Muscle of leg (tissue), 16 donors: ENCODE measurements at places on chromosomes 2 and 18. TPM values are rescaled to one million over a fixed set of nuclear protein-coding genes. Genes with fewer than 3 reads are reported as not detected.

The MC4R gene
- 0.62 TPM for total RNA-seq

The FEV gene
- total RNA-seq = not detected

The SRD5A2 gene
- total RNA-seq = under 0.01 TPM

The AQP4 gene
- total RNA-seq = 0.58 TPM

The PDCD1 gene
- total RNA-seq = 0.04 TPM

The OSBPL1A gene
- total RNA-seq = 67.1 TPM

The SLC11A1 gene
- total RNA-seq = 0.49 TPM

The ARHGAP25 gene
- total RNA-seq = 3.1 TPM

The TGFBRAP1 gene
- 7.1 TPM for total RNA-seq

The LAMA1 gene
- total RNA-seq = 6.4 TPM

The CHRND gene
- total RNA-seq = 83.7 TPM

The BCL11A gene
- 1.1 TPM for total RNA-seq

DNA sequence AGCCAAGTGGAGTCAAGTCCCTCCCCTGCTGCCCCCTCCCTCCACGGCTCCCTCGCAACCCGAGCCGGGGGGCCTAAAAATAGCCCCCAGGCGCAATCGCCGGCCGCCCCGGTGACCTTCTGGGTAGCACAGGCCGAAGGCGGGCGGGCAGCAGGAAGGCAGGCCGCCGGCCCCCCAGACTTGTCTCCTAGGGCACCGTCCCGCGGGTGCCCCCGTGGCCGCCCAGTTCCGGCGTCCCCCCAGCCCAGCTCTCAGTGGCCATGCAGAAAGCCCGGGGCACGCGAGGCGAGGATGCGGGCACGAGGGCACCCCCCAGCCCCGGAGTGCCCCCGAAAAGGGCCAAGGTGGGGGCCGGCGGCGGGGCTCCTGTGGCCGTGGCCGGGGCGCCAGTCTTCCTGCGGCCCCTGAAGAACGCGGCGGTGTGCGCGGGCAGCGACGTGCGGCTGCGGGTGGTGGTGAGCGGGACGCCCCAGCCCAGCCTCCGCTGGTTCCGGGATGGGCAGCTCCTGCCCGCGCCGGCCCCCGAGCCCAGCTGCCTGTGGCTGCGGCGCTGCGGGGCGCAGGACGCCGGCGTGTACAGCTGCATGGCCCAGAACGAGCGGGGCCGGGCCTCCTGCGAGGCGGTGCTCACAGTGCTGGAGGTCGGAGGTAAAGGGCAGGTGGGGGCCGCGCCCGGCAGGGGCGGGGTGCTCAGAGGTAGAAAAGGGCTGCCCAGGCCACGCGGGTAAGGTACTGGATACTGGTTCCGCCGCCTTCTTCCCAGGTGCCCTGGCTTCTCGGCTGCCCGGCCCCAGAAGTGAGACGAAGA is at the start of gene SPEG:
Gene SPEG (plus strand): TSS at position 126 of the 808 bp plus-strand sequence. CDS start 135 bp downstream, at position 261.
- H3K27me3 ChIP-seq = peaks cover 31% of the 10 kb centered on the region
- peak within 1 kb of the TSS; percentile 54 for H3K4me3 ChIP-seq
- H3K27ac ChIP-seq = peak within 1 kb of the TSS; percentile 87

- no peak overlapping the region for H3K27ac ChIP-seq
- no peak for DNase-seq
- no peaks in the 10 kb centered on the region for H3K36me3 ChIP-seq
- H3K27me3 ChIP-seq = no peaks in the 10 kb centered on the region
Observed at GRCh38 chr2:27907547-27907946, 17.0 kb downstream of the BABAM2 start.

- H3K4me3 ChIP-seq = no peak overlapping the region
- H3K27ac ChIP-seq = no peak overlapping the region
- peaks cover 21% of the 10 kb centered on the region for H3K36me3 ChIP-seq
- DNase-seq = no peak
- peaks cover 46% of the 10 kb centered on the region for H3K4me1 ChIP-seq
- H3K27me3 ChIP-seq = no peaks in the 10 kb centered on the region
Observed at GRCh38 chr2:239195992-239196391, 204.8 kb downstream of the HDAC4 start.

DNA sequence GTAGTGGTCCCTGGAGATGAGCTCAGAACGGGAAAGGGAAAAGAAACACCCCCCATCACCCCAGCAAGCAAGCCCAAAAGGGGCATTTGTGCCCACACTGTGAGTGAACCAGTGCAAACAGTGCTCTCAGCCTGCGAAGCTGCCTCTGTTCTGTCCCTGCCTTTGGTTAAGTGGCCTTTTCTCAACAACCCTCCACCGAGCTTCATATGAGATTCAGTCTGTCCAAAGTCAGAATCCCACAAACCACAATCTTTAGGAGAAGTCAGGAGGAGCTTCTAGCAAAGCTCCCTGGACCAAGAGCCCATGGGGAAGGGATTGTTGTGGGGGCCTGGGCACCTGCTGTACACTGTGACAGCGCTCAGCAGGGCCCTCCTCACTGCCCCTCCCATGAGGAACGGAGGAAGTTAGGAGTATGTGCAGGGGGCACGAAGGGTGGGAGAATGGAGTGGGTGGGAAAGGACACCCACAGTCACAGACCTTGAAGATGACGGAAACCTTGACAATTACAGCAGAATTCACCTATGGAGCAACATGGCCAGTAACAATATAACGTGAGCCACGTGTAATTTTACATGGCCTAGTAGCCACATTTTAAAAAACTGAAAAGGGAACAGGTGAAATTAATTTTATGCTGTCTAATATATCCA is 119.5 kb downstream of the SMAD7 start:
- no peaks in the 10 kb centered on the region for H3K36me3 ChIP-seq
- no peak for DNase-seq
- H3K4me3 ChIP-seq = no peak overlapping the region
- H3K27me3 ChIP-seq = no peaks in the 10 kb centered on the region
- H3K27ac ChIP-seq = no peak overlapping the region
- peaks cover 60% of the 10 kb centered on the region for H3K4me1 ChIP-seq

- H3K36me3 ChIP-seq = no peaks in the 10 kb centered on the region
- no peaks in the 10 kb centered on the region for H3K27me3 ChIP-seq
- no peaks in the 10 kb centered on the region for H3K4me1 ChIP-seq
- H3K4me3 ChIP-seq = no peak overlapping the region
Observed at GRCh38 chr2:193072647-193073046, 877.9 kb upstream of the TMEFF2 start.

GRCh38 chr2:112684415-112684775 is 36.4 kb upstream of the NT5DC4 start:
- H3K4me1 ChIP-seq = peaks cover 8% of the 10 kb centered on the region
- no peaks in the 10 kb centered on the region for H3K36me3 ChIP-seq
- peaks cover 2% of the 10 kb centered on the region for H3K27me3 ChIP-seq
- H3K4me3 ChIP-seq = no peak overlapping the region
- H3K27ac ChIP-seq = no peak overlapping the region
- DNase-seq = no peak

DNA sequence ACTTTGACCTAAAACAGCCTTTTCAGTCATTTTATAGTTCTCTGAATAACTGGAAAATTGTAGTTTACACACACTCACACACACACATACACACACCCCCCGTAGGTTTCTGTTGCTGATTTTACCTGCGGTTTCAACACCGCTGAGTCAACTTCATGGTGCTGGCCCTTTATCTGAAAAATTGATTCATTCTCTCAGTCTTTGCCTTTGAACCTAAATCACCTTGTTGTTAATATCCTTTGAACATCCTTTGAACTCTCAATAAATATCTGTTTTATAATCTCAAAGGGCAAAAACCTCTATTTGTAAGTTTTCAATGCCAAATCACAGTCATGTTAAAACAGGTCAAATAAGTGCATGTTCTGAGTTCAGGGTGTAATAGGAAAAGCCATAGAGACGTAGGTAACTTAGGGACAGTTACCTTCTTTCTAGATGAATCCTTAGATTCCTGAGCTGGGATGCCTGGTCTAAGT is 109.0 kb upstream of the BZW1 start:
- H3K27ac ChIP-seq = no peak overlapping the region
- no peak overlapping the region for H3K4me3 ChIP-seq
- peaks cover 5% of the 10 kb centered on the region for H3K27me3 ChIP-seq
- H3K36me3 ChIP-seq = no peaks in the 10 kb centered on the region

DNA sequence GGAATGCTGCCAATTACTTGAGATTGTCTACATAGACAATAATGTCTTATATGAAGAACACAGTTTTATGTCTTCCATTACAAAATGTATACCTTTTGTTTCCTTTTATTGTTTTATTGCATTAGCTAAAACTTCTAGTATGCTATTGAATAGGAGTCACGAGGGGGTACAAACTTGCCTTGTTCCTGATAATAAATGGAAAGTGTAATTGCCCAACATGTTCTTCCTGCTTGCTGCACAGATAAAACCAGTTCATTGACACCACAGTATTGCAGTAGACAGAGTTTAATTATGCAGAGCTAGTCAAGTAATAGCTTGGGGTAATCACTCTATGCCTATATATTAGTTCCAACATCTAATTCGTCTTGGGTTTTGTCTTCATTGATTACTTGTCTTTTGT is 1276.2 kb upstream of the NRXN1 start:
- no peak overlapping the region for H3K4me3 ChIP-seq
- no peaks in the 10 kb centered on the region for H3K27me3 ChIP-seq
- no peaks in the 10 kb centered on the region for H3K4me1 ChIP-seq
- no peaks in the 10 kb centered on the region for H3K36me3 ChIP-seq
- no peak for DNase-seq

DNA sequence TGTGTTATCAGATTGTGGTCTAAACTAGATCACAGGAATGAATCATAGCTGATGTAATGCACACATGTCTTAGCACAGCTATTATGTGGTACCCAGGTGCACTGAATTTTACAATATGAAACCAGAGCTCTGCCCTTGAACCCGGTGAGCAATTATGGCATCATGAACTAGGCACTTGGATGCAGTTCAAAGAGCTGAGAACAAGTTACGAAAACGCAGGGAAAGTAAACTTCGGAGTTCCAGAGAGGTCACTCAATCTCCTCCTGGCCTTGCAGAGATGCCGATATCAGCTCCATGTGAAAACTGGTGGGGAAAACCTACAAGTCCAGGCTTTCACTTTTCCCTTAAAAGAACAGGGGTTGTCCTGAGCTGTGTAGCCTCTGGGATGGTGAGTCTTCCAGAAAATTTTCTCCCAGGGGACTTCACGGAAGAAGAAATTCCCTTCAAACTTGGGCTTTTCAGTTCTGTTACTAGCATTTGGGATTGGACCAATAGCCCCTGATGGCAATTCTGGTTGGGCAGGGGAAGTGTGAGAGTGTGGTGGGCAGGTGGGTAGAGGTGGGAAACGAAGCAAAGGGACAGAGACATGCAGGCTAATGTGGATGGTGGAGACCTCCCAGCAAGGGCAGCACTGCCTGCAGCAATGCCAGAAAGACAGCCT is 71.1 kb upstream of the SH3BP4 start:
- no peaks in the 10 kb centered on the region for H3K27me3 ChIP-seq
- no peak overlapping the region for H3K4me3 ChIP-seq
- H3K36me3 ChIP-seq = no peaks in the 10 kb centered on the region
- DNase-seq = no peak
